ENCODE measurements at places on chromosomes 4 and X.

DNA sequence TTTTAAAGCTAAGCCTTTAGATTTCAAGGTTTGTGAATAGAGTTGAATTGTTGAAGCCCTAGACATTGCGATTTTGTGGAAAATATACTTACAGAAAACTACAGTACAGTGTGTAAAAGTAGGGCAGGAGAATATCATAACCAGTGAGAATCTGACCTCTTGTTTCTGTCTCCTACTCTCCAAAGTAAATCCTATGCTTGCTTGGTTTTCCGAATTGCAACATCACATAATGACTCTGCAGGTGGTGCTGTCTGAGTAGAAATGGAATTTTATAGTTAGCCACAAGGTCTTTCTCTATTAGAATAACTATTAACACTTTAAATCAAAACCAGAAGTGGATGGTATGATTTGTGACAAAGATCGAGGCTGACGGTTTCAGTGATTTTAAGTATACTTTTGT, 505.6 kb downstream of the RAPGEF2 start:
- no peak for DNase-seq

DNA sequence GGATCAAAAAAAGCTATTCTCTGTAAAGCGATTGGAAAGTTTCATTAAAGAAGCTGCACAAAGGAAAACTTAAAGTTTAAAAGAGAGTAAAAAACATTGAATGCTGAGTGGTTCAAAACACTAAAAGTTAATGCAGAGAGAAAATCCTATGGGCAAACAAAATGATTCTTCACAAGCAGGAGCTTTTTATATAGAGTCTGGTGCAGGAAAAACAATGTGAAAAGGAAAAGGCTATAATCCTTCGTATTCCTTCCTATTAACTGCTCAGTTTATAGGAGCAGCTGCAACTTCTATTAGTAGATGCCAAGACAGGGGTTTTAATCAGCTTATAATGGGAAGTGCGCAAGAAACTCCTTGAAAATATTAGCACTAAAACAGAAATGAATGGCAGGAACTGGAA, 100.7 kb downstream of the PDGFC start:
- no peak for DNase-seq

- no peak for DNase-seq
Observed at GRCh38 chr4:92334716-92335350, 31.1 kb downstream of the GRID2 start.

DNA sequence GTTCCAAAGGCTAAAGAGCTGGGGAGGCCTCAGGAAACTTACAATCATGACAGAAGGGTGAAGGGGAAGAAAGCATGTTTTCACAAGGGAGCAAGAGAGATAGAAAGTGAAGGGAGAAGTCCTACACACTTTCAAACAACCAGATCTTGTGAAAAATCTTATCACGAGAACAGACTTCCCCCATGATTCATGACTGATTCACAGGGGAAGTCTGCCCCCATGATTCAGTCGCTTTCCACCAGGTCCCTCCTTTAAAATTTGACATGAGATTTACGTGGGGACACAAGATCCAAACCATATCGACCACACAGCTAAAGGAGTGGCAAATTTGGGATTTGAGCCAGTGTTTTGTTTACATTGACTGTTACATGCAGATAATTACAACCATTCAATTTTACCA, 971.1 kb upstream of the HS3ST1 start:
- DNase-seq = no peak

GRCh38 chrX:138692591-138692990, 18.9 kb downstream of the FGF13 start:
- no peak for DNase-seq

DNA sequence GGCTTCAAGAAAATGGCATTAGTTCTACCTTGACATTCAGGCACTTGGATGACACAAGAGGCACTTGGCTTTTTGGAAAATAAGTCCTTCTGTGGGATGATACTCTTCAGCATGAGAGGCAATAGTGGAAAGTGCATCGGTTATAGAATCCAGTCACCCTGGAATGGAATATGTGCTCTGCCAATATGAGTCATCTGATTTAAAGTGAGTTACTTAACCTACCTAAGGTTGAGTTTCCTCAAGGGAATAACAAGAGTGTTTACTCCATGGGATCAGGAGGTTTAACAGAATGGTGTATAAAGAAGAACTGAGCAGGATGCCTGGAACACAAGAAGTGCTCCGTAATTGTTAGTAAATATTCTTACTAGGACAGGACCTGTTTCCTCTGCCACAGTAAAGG, 10.7 kb downstream of the SLC39A8 start:
- DNase-seq = no peak

DNA sequence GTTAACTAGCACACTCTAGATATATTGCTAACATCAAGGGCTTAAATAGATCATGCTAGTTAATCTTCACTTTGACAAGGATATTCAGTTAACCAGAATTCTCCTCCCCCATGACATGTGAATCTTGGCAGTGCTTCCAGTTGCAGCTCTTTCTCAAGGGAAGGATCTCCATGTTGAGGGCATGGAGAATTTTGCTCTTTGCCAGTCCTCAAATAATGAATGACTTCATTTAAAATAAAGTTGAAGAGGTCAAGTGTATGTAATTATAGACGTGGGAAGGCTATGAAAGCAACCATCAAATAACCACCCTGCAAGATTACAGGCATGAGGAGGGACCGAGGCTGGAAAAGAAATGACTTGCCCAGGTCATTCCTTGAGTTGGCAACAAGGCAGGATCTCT, 87.3 kb upstream of the CPEB2 start:
- no peak for DNase-seq

GRCh38 chr4:144509088-144510015, 136.6 kb upstream of the HHIP start:
- no peak for DNase-seq

DNA sequence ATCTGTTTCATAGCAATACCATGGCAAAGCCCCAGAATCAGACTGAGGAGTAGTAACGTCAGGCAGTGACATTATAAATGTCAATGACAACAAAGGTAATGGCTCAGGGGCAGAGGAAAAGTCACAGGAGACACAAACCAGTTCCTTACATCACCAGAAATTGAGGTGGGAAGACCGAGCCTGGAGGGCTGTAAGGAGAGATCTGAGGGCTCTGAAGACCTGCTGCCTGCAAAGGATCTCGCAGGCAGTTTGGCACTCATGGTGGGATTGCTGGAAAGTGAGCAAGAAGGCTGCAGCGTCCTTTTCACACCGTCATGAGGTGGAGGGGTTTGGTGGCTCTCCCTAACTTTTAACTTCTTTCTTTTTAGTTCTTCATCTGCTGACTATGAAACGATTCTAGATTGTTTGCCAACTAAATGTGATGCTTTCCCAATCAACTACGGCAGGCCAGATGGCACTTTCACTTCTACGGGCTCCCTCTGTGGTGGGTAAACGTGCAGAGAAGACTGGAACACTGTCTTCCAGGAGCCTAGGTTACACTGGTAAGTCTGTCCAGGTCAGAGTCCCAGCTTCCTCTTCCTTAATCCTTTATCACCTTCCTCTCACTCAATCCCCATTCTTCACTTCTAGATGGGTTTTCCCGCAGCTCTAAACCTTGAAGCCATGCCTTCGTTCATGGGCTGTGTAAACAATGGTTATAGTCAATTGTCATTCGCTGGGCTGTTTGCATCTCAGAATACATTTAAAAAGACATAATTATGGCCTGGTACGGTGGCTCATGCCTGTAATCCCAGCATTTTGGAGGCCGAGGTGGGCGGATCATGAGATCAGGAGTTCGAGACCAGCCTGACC, 58.2 kb downstream of the TBC1D9 start:
- DNase-seq = no peak

- DNase-seq = no peak
Observed at GRCh38 chrX:134717698-134718097, 59.4 kb upstream of the PLAC1 start.

- no peak for DNase-seq
Observed at GRCh38 chrX:13651150-13651549, 1.8 kb upstream of the TCEANC start.

DNA sequence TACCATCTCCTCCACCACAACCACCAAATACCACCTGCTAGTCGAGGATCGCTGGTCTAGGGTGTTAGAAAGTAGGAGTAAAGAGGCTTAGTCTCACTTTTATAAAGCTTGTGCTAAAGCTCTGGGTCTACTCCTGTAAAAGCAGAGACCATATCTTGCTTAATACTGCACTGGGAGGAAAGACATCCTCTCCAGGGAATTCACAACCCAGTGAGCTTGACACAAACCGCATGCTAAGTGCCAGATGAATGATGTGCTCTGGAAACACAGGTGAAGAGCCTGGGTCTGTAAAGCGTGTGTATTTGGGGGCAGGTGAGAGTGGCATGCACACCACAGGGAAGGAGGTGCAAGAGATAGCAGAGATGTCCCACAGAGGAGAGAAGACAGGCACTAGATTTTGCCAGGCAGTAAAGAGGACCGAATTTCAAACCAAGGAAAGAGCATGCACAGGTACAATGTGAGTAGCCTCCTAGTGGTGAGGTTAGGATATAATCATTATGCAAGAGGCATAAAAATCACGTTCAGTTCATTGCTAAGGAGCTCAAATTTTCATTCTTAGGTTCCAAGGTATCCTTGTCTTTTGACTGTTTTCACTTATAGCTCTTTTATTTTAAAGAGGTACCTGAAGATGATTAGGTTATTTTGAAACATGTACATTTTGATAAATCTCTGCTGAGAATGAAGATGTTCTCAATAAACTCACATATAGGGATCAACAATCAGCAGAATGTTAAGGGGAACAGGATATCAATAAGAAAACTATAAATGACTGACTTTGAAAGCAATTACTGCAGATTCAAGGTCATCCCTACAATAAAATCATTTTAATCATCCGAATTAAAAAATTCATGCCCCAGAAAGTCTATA, 20.7 kb downstream of the TAPT1 start:
- peak; percentile 49 for DNase-seq

DNA sequence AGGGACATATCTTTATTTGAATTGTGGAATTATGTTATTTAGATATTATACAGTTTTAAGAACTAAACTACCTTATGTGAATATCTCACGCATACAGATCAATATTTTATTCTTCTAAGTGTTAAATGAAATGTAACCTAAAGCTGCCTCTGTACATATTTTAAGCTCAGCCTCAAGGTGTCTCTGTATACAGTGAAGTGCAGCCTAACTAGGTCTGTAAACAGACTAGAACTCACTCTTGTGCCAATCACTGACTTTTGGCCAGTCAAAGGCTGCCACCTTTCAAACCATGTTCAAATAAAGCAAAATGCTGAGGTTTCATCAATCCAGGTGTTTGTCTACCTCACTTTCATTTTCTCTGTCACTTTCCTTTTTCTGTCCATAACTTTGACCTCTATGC, 1074.5 kb upstream of the PRKX start:
- no peak for DNase-seq

GRCh38 chrX:107420571-107420970, 28.9 kb upstream of the FRMPD3 start:
- DNase-seq = no peak

DNA sequence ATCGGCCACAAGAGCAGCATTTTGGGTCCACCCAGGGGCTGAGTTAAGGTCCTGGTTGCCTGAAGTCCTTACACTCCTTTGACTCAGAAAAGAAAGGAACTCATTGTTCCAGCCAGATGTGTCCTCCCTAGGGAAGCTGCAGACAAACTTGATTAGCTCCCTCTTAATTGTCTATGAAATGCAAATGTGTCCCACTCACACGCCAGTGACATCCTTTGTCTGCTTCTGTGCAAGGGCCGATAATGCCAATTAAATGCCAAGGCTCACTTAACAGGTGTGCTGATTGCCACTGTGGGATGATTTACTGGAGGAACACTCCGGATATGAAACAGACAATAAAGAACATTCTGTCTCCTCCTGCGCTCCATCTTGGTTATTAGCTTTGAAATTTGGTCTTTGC, 332.9 kb upstream of the CPEB2 start:
- DNase-seq = no peak

- DNase-seq = no peak
Observed at GRCh38 chr4:13577660-13578059, 33.4 kb upstream of the NKX3-2 start.

DNA sequence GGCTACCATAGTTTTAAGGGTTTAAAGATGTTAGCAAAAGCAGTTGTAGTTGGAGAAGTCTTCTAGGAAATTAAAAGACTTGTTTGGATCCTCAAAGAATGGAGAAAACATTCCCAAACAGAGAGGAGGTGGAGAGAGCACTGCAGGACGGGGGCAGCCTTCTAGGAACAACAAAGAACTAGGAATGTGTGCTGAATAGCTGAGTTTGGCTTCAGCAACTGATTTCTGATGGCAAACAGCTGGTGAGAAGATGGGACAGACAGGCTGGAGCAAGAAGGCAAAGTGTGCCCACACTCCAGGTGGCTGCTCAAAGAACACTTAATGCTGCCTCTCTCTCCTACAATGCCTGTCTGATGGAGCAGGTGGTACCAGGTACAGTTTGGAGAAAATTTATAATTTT, 1331.1 kb downstream of the ADGRL3 start:
- no peak for DNase-seq

DNA sequence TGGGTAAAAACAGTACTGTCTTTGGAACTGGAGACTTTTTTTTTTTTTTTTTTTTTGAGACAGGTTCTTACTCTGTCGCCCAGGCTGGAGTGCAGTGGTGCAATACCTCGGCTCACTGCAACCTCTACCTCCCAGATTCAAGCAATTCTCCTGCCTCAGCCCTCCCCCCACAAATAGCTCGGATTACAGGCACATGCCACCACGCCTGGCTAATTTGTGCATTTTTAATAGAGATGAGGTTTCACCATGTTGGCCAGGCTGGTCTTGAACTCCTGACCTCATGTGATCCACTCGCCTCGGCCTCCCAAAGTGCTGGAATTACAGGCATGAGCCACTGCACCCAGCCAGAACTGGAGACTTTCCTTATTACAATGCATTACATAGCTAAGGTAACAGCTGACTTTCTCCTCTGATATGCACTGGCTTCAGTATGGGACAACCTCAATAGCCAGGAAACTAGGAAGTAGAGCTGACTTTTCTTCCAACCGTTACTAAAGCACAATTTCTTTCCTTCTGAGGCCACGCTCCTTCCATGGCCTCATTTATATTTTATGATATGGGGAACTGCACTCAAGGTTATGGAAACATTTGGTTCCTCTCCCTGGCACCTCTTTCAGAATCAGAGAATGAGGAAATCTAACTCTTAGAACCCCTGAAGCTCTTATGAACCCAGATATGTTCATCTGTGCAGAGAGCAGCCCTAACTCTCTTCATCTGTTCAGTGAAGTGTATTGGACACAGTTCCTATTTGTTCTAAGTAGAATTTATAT, 53.5 kb upstream of the FAM9B start:
- DNase-seq = no peak

DNA sequence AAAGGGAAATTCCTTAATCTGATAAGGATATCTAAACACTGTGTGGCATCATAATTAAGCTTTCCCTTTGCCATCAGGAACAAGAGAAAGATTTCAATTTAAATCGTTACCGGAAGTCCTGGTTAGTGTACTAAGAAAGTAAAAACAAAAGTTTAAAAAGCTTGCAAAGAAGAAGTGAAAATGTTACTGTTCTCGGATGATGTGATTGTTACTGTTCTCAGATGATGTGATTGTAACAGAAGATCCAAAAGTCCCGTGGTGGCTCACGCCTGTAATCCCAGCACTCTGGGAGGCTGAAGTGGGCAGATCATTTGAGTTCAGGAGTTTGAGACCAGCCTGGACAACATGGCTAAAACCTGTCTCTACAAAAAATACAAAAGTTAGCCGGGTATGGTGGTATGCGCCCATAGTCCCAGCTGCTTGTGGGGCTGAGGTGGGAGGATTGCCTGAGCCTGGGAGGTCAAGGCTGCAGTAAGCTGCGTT, 62.5 kb downstream of the RGS12 start:
- no peak for DNase-seq
